ENCODE measurements at places on chromosomes 5 and 9.

DNA sequence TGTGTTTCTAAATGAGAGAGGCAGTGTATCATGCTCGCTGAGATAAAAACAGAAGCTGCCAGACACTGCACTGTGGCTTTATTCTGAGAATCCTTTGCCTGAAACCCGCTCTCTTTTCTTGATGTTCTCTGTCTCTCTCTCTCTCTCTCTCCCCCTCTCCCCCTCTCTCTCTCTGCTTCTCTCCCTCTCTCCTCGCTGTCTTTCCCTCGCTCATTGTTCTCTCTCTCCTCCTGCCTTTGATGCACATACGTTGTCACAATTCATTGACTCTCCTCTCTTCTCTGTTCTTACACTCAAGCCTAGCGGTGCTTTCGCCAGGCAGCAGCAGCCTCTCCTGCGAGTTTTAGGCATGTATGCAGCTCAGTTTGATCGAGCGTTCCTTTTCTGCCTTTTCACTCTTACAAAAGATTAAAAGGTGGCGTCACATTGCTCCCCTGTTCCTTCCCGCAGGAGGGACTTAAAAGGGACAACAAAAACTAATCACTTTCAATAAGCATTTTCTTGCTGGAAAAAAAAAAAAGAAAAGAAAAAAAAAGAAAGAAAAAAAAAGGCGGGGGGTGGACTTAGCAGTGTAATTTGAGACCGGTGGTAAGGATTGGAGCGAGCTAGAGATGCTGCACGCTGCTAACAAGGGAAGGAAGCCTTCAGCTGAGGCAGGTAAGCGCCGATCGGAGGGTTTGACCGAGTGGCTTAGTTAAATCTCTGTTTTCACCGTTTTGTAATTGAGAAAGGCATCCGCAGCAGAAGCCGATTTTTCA, 717.9 kb upstream of the WWC1 start:
- DNase-seq: no peak

DNA sequence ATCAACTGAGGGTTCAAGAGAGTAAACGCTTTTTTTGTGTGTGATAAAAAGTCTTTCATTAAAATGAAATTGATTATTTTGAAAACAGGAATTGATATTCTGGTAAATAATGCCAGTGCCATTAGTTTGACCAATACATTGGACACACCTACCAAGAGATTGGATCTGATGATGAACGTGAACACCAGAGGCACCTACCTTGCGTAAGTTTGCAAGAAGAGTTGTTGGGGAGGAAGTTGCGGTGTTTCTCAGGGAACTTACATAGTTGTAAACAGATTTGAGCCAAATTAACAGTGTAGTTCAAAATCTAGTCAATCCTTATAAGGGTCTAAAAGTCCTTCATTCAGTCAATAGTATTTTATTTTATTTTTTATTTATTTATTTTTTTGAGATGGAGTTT, 28.9 kb downstream of the HSDL2 start:
- no peak for DNase-seq

- DNase-seq: no peak
Measured at GRCh38 chr5:17223367-17224185, 6.1 kb downstream of the BASP1 start.

DNA sequence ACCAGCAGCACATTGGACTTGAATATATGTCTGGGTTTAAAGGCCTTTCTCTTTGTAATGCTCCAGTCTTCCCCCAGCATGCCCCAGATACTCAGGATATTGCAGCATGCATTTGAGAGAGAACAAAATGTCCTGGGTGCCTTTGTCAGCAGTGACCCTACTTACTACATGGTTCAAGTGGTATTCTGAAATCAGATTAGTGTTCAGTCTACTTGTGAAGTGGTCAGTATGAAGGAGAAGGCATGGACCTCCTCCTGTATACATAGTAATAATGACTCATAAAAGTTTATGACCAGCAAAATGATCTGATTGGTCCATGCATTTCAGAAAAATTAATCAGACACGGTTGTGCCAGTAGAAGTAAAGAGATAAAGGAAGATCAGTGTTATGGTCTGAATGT, 25.4 kb downstream of the GPR21 start:
- DNase-seq: no peak

DNA sequence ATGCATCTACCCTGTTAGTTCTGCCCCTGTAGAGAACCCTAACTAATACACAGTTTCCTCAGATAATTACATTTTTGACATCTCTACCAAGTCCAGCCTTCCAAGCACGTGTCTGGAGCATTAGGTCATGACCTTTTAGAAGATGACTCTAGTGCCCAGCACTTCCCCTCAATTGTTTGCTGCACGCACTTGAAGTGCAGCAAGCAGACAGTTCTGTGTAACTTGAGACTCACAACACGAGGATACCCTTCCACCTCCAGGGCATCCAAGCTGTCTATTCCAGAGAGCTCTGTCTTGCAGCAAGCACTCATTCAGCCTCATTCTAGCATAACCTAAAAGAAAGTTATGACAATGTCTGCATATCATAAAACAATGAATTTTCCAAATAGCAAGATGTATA, 1410.5 kb upstream of the CDH18 start:
- DNase-seq: no peak

- no peak for DNase-seq
Measured at GRCh38 chr5:96031811-96032261, 70.2 kb upstream of the ELL2 start.

GRCh38 chr9:109859447-109859846, 79.4 kb downstream of the PALM2AKAP2 start:
- no peak for DNase-seq

- no peak for DNase-seq
Measured at GRCh38 chr5:58849921-58850667, 267.2 kb downstream of the RAB3C start.

DNA sequence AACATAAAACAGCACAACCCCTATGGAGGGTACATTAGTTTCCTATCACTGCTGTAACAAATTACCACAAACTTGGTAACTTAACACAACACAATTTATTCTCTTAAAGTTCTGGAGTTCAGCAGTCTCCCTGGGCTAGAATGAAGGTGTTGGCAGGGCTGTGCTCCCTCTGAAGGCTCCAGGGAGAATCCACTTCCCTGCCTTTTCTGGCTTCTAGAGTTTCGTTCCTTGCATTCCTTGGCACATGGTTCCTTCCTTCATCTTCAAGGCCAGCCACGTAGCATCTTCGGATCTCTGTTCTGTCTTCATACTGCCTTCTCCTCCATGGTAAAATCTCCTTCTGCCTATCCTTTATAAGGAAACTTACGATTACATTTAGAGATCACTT, 25.0 kb upstream of the GSN start:
- DNase-seq: no peak

GRCh38 chr9:89425921-89426383, 72.0 kb downstream of the SEMA4D start:
- no peak for DNase-seq

- no peak for DNase-seq
Measured at GRCh38 chr5:122220511-122220910, 91.2 kb downstream of the ZNF474 start.

GRCh38 chr9:93577975-93578682, 1.7 kb downstream of the PHF2 start:
- DNase-seq: no peak

Measured in esophagus squamous epithelium (tissue), 5 donors.